ENCODE measurements at places on chromosomes 6 and 20. TPM values are rescaled to one million over a fixed set of nuclear protein-coding genes. Genes with fewer than 3 reads are reported as not detected.

Gene CCN5
- 0.37 TPM for polyA plus RNA-seq

Gene TTI1
- polyA plus RNA-seq: 15.1 TPM

Gene REPS1
- 30.5 TPM for polyA plus RNA-seq

Gene HLA-DMA
- polyA plus RNA-seq: 8.2 TPM

Gene CLVS2
- not detected for polyA plus RNA-seq

Gene GPX6
- not detected for polyA plus RNA-seq

Gene LBP
- polyA plus RNA-seq: not detected

Gene TCF15
- polyA plus RNA-seq: not detected

Gene FAM209B
- polyA plus RNA-seq: not detected

Gene FRK
- polyA plus RNA-seq: 0.31 TPM

Gene PPP1R14C
- polyA plus RNA-seq: not detected

Gene SRC
- 13.9 TPM for polyA plus RNA-seq

Gene TRIM26
- 22.7 TPM for polyA plus RNA-seq

Gene MLIP
- not detected for polyA plus RNA-seq

Gene ARHGAP40
- polyA plus RNA-seq: not detected

Gene MED23
- 40.1 TPM for polyA plus RNA-seq

Gene NHLRC1
- 1.4 TPM for polyA plus RNA-seq

Gene GPLD1
- polyA plus RNA-seq: 0.04 TPM

Gene PROKR2
- polyA plus RNA-seq: not detected

Gene GNMT
- 0.07 TPM for polyA plus RNA-seq

Gene RNF182
- 11.9 TPM for polyA plus RNA-seq

Gene TUBB2B
- 6.1 TPM for polyA plus RNA-seq

Gene WFDC5
- not detected for polyA plus RNA-seq

Gene COL19A1
- polyA plus RNA-seq: 0.09 TPM

Gene OR2H2
- polyA plus RNA-seq: not detected

Gene DAAM2
- polyA plus RNA-seq: 3.5 TPM

Gene TMEM74B
- not detected for polyA plus RNA-seq

Gene EPB41L2
- 150 TPM for polyA plus RNA-seq

Gene SLC22A7
- polyA plus RNA-seq: not detected

Gene LTA
- polyA plus RNA-seq: not detected

Gene TLDC2
- 0.57 TPM for polyA plus RNA-seq

Gene ADGB
- not detected for polyA plus RNA-seq

Gene KHDC1L
- polyA plus RNA-seq: 0.22 TPM

Gene B3GALT4
- polyA plus RNA-seq: 1.4 TPM

Gene MEI4
- not detected for polyA plus RNA-seq

Gene COX4I2
- polyA plus RNA-seq: not detected

Gene SDCBP2
- 2.0 TPM for polyA plus RNA-seq

Gene BFSP1
- polyA plus RNA-seq: 2.3 TPM

Gene PRR18
- polyA plus RNA-seq: not detected

Gene PAK1IP1
- polyA plus RNA-seq: 18.7 TPM

Gene HIVEP2
- 4.9 TPM for polyA plus RNA-seq

Gene BHLHE23
- polyA plus RNA-seq: not detected

Gene CNR1
- polyA plus RNA-seq: not detected

Gene RPS6KA2
- polyA plus RNA-seq: 76.6 TPM

Gene CTAGE9
- polyA plus RNA-seq: not detected

Gene EYS
- not detected for polyA plus RNA-seq

Gene SLC13A3
- 3.8 TPM for polyA plus RNA-seq

Gene NDUFAF4
- 32.5 TPM for polyA plus RNA-seq

Gene PDE10A
- 8.9 TPM for polyA plus RNA-seq

Gene PKIB
- 8.1 TPM for polyA plus RNA-seq

Gene OTOR
- polyA plus RNA-seq: not detected

Gene AGER
- polyA plus RNA-seq: 2.6 TPM

Gene ATG5
- 35.7 TPM for polyA plus RNA-seq

Gene BLOC1S5
- 15.1 TPM for polyA plus RNA-seq

Gene NFKBIE
- 17.0 TPM for polyA plus RNA-seq

Gene LY6G5C
- 2.7 TPM for polyA plus RNA-seq

Gene CAPN11
- polyA plus RNA-seq: 0.04 TPM

Data from AG04450 (cell line).